ENCODE measurements at places on chromosomes 1 and 21.
A peak's percentile ranks its signal among the peaks of the same experiment; 100 is the strongest.

GRCh38 chr1:27102707-27103468 is 52.0 kb downstream of the SLC9A1 start:
- peak; percentile 91 for DNase-seq

DNA sequence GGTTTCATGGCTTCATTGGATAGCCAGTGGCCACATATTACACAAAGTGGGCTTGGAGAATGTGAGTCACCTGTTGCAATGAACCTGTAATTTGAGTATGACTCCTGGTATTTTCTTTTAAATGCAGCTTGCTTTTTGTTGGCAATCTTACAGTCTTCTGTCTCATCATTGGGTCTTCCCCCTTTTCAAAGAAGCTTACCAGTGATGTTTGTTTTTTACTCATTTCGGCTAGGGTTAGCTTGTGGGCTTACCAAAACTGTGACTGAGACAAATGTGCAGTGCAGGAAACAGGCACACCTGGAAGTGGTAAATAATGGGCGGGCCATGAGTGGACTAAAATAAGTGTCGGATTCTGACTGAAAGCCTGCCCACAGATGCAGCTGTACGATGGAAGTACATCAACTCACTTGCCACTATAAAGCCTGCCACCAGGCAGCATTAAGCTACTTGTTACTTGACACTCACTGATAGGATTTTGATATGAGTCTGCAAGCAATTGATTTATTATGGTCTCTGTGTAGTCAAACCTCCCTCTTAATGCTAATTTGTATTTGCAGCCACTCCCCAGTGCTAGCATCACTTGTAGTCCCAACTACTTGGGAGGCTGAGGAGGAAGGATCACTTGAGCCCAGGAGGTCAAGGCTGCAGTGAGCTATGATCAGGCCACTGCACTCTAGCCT is 4.2 kb downstream of the HHAT start:
- no peak for DNase-seq

DNA sequence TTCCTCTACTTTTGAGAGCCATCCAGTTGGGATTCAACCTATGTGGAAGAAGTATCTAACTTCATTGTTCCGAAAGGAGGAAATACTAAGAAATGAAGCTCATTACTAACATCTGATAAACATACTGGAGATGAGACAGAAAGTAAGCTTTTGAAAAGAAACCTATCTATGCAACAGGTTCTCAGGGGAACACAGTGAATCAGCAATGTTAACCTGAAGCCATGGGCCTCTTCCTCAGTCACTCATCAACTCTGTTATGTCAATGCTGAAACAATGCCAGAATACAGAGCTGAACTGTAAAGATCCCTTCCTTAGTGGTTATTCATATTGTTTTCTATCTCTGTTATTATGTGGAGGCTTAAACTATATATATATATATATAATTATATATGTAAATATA is 55.5 kb upstream of the ESRRG start:
- no peak for DNase-seq

DNA sequence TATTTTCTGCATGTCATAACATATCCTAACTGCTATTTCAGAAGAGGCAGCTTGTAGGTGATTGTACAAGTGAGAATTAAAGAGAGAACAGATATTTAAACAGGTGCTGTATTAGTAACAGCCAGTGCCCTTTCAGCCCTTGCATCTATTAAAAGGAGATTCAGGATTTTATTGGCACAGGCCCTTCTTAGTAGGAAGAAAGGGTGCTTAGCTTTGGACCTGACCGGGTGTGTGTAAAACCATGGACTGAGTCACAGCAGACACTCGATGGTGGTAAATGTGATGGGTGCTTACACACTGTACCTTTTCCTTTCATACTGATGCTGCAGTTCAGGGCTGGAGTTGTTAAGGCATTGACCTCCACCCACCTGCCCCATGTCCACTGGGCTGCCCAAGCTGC is 12.7 kb upstream of the CD101 start:
- no peak for DNase-seq

- DNase-seq, result peak; percentile 33
These were observed 97.4 kb upstream of the SGIP1 start for GRCh38 chr1:66436378-66437135.

- no peak for DNase-seq
These were observed 143.2 kb upstream of the C1orf105 start for GRCh38 chr1:172277275-172277674.

DNA sequence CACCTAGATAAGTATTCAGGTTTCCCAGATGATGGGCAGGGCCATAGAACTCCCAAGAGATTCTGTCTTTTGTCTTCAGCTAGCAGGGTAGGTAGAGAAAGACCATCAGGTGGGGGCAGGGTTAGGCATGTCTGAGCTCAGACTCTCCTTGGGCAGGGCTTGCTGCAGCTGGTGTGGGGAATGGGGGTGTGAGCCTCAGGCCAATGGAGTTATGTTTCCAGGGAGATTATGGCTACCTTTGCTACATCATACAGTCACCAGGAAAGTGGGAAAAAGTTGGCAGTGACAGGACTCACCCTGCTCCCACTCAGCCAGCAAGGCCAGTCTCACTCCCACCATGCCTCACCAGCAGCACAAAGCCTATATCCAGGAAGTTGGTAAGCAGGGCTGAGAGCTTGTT is 77.8 kb downstream of the DRAM2 start:
- DNase-seq, result no peak

GRCh38 chr1:29865051-29865450 is 628.7 kb downstream of the PTPRU start:
- no peak for DNase-seq

DNA sequence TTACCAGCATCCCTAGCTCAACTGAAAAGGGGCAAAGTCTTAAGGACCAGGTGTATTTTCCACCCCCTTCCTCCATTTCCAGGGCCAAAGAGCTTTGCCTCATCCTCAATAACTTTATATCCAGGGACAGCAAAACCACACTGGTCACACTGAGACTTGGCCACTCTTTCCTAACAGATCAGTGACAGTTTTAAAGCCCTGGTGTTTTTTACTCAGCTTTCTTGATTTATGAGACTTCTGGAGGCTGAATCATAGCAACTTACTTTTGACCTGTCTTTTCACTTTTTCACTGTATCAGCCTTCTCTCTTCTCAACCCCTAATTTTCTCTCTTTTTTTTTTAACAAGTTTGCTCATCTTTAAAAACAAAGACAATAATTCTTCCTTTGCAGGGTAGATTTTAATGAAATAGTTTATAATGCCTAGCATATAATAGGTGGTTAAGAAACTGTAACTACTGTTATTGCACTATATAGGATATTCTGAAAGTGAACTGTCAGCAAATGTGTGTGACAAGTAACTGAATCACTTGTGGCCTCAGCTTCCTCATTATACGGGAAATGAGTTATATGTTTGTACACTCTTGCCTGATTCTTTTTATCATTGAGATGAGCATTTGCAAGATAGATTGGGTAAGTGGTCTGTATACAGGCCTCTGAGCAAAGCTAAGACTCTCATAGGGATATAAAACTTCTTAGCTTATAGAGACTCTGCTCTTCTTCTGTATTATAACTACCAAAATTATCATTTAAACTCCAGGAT is 19.7 kb upstream of the DYNLT5 start:
- no peak for DNase-seq

DNA sequence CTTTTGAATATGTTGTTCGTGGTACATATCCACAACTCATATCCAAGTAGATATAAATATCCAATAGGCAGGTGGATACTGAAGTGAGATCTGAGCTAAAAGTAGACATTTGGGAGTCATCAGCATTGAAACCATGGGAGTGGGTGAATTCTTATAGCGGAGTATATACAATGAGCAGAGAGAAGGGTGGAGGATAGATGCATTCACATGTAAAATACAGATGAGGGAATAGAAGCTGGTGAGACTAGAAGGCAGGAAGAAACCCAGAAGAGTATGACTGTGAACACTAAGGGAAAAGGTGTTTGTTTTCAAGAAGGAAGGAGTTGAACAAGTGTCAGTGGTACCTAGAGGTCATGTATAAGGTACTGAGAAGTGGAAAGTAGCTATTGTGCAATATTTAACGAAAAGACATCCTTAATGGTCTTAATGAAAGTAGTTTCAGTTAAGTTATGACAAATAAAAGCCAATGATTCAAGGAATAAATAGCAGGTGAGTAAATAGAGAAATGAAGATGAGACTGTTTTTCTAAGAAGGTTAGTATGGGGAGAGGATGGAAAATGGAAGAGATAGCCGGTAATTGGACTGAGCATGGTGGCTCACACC is 181.6 kb upstream of the CACYBP start:
- no peak for DNase-seq
